Head of caudate nucleus (tissue), 42 donors: ENCODE measurements at places on chromosomes 2 and 18.

DNA sequence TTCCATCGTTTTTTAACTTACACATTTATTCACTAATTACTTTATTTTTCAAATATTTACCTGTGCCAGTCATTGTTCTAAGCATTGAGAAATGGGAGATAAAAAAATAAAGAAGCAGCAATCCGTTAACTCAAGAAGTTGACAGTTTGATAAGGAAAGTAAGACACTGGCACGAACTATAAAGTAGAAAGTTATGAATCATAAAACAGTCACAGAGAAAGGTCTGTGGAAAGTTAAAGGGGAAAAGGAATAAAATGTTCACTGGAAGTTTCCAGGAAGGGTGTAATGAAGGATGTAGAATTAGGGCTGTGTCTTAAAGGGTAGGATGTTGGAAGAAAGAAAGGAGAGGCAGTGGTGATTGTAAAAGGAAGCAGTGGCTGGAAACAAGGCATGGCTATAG is 118.9 kb downstream of the RDH14 start:
- DNase-seq = no peak

- no peak for DNase-seq
Observed at GRCh38 chr2:2892378-2892777, 485.2 kb downstream of the EIPR1 start.

GRCh38 chr18:61694236-61694635 is 198.6 kb downstream of the RNF152 start:
- DNase-seq = no peak

- no peak for DNase-seq
Observed at GRCh38 chr2:226247289-226248275, 552.0 kb downstream of the IRS1 start.

GRCh38 chr2:127406454-127406853 is 11.8 kb upstream of the PROC start:
- no peak for DNase-seq
